ENCODE measurements at places on chromosomes 16 and 17. TPM values are rescaled to one million over a fixed set of nuclear protein-coding genes. Genes with fewer than 3 reads are reported as not detected.

The WNT3 gene
- total RNA-seq: 0.20 TPM

DNA sequence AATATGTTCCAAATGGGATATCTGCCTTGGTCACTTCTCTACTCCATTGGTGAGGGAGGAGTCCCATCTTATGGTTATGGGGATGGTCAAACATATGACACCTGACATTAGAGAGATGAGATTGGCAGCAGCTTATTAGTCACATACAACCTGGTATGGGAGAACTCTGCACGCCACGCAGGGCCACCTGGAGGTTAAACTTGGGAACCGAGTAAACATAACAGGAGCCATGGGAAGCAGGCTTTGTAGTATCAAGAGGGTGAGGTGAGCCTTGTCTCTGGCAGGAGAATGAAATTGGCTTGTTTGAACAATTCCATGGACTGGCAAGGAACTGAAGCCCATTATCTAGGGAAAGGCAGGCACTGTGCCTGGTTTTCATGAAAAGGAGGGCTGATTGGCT is 238.7 kb upstream of the ELAC2 start:
- no peak overlapping the region for H3K27ac ChIP-seq
- DNase-seq: no peak
- no peak overlapping the region for H3K4me3 ChIP-seq
- no peaks in the 10 kb centered on the region for H3K27me3 ChIP-seq

DNA sequence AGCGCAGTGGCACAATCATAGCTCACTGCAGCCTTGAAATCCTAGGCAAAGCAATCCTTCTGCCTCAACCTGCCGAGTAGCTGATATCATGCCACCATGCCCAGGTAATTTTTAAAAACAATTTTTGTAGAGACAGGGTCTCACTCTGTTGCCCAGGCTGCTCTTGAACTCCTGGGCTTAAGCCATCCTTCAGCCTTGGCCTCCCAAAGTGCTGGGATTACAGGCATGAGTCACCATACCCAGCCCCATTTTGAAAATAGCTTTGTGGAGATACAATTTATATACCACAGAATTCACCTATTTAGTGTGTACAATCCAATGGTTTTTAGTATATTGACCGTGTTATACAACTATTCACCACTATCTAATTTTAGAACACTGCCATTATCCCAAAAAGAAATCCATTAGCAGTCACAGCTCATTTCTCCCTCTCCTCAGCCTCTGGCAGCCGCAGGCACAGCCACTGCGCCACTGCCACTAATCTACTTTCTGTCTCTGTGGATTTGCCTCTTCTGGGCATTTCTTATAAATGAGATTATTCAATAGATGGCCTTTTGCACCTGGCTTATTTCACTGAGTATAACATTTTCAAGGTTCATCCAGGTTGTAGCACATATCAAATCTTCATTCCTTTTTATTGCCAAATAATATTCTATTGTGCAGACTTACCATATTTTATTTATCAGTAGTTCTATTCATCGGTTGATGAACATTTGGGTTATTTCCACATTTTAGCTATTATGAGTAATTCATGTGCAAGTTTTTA is 6.5 kb downstream of the RNF157 start:
- H3K36me3 ChIP-seq: peaks cover 14% of the 10 kb centered on the region
- H3K4me3 ChIP-seq: peak overlapping the region; percentile 92
- peaks cover 57% of the 10 kb centered on the region for H3K4me1 ChIP-seq
- H3K27me3 ChIP-seq: no peaks in the 10 kb centered on the region
- DNase-seq: no peak

- H3K27me3 ChIP-seq: no peaks in the 10 kb centered on the region
- H3K36me3 ChIP-seq: no peaks in the 10 kb centered on the region
- no peaks in the 10 kb centered on the region for H3K4me1 ChIP-seq
- no peak for DNase-seq
Observed at GRCh38 chr16:48447940-48448536, 62.8 kb upstream of the SIAH1 start.

The CACNG3 gene
- not detected for total RNA-seq

- H3K4me3 ChIP-seq: no peak overlapping the region
- no peaks in the 10 kb centered on the region for H3K27me3 ChIP-seq
- peaks cover 24% of the 10 kb centered on the region for H3K4me1 ChIP-seq
- no peak for DNase-seq
- no peaks in the 10 kb centered on the region for H3K36me3 ChIP-seq
Observed at GRCh38 chr17:7864995-7865650, 7.3 kb downstream of the CYB5D1 start.

The CDRT15L2 gene
- total RNA-seq: not detected

- no peak overlapping the region for H3K27ac ChIP-seq
- no peak overlapping the region for H3K4me3 ChIP-seq
- no peak for DNase-seq
- H3K27me3 ChIP-seq: no peaks in the 10 kb centered on the region
Observed at GRCh38 chr16:50642349-50642748, 38.8 kb downstream of the SNX20 start.

All from natural killer cell treated with Interleukin-12 subunit alpha and Interleukin-12 subunit beta and Interleukin-15 and Interleukin-18, amount 100 ng/mL, for 72 hours (primary cell).